Type B pancreatic cell (in vitro differentiated cells): ENCODE measurements at places on chromosomes 7 and 10. TPM values are rescaled to one million over a fixed set of nuclear protein-coding genes. Genes with fewer than 3 reads are reported as not detected.

UPK3B gene
- 10.7 and 11.2 TPM in 2 replicates for total RNA-seq

DYNC1I1 gene
- 2.5 and 4.0 TPM in 2 replicates for total RNA-seq

CLDN4 gene
- total RNA-seq: 223 and 787 TPM in 2 replicates

SPDYE8 gene
- total RNA-seq: not detected in 2 replicates
